Renal cortical epithelial cell (primary cell): ENCODE measurements at places on chromosomes 3 and 15. TPM values are rescaled to one million over a fixed set of nuclear protein-coding genes. Genes with fewer than 3 reads are reported as not detected.

Gene CPNE4
- 0.05 and 0.35 TPM in 2 replicates for total RNA-seq

Gene XIRP1
- not detected in 2 replicates for total RNA-seq

Gene RNF7
- 46.9 and 66.0 TPM in 2 replicates for total RNA-seq

GRCh38 chr3:77859156-77859555, 819.3 kb downstream of the ROBO2 start:
- DNase-seq: no peak

DNA sequence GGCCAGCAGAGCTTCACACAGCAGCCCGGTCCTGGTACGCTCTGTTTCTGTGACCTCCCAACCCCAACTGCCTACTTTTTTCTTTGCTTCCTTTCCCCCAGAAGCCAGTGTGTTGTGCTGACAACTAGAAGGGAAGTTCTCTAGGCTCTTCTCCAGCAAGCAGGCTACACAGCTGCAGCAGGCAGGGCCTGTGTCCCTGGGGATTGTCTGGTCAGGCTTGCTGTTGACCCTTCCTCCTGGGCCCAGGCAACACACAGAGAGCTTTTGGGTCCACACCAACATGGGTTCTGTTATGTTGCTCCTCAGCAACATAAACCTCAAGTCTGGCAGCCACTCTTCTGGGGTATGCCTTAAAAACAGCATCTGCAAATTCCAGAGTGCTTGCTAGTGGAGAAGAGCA, 36.2 kb upstream of the TSPAN3 start:
- DNase-seq: no peak
